ENCODE measurements at places on chromosomes 16 and 17.

DNA sequence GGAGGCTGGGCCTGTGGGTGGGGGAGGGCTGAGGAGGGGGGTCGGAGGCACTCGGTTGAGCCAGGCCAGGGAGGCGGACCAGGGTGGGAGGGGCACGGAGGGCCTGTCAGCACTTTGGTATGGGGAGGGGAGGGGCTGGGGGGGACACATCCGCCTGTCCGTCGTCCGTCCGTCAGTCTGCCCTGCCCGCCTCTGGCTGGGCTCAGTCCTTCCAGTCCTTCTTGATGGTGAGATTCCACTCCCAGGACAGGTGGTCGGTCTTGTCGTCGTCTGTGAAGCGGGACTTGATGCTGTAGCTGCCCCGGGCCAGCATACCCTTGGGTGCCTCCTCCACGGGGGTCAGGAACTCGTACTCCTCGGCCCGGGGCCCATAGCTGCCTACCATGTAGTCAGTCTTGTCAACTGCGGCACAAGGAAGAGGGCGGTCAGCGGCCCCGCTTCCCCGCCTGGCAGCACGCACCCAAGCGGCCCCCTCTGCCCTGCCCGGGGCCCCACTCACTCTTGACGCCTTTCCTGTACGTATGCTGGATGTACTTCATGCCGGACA, 2.4 kb downstream of the ARHGDIA start:
- DNase-seq, result no peak

DNA sequence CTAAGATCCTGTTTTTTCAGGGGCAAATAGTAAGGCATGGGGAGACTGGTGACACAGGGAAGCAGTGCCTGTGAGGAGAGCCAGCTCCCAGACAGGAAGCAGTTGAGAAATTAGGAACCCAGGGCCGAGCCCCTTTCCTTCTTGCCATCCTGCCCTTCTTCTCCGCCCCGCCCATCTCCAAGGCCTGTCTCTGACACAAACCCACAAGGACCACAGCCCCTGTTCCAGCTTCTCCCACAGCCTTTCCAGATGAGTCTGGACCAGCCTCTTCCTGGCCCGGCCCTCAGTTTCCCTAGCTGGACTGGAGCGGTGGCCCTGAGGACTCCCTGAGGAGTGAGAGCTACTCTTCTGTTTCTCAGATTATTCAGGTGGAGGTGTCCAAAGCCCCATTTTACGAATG, 9.9 kb downstream of the CCDC102A start:
- no peak for DNase-seq

DNA sequence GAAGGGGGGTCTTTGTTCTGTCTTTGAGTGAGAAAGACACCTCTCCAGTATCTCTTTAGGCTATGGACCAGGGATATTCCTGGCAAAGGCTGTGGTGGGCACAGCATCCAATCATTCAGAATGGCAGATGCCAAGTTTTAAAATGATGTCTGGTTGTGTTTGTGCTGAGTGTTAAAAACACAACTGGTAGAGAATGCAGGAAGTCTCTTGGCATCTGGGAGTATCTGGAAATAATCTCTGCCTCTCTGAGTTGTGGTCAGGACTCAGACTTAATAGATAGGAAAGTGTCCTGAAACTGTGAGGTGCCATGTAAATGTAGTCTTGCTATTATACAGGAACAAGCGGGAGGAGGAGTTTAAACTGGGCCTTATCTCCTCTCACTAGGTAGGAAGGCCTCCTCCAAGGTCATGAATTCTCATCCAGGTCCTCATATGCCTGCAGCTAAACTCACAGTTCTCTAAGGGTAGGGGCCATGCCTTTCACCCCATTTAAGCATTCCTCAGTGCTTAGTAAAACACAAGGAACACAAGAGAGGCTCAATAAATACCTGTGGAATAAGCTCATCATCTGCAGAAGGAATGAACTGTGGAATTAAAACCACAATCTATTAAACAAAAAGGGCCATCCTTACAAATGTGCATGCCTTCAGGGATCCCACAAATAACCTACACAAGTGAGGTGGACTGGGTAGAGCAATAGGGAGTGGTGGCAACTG, 317.6 kb downstream of the CBLN1 start:
- DNase-seq, result no peak

- DNase-seq, result no peak
These were observed 10.1 kb upstream of the MAP2K6 start for GRCh38 chr17:69404399-69404798.

DNA sequence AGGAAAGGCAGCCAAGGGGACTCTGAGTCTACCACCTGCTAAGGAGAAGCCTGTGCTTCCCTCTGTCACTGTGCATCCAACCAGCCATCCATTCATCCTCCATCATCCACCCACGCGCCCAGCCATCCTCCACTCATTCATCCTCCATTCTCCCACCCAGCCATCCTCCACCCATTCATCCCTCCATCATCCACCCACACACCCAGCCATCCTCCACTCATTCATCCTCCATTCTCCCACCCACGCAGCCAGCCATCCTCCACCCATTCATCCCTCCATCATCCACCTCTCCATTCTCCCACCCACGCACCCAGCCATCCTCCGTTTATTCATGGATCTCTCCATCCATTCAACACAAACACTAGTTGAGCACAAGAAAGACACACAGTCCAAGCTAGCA, 74.1 kb downstream of the COG7 start:
- no peak for DNase-seq

DNA sequence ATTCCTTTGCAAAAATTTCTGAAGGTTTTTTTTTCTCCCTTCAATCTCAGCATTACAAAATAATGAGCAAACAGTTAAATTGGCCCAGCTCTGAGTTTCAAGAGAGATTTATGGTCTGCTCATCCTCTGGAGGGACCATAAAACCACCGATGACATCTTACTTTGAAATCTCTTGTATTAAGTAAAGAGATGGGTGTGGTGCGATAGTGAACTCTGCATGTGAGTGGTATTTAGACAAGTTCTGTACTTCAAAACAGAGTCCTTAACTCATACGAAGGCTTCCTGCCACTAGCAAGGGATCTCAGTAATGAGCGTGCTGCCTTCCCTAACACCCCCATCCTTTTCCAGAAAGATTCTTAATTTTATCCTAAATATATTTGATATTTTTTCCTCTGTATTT, 2.1 kb downstream of the FAM20A start:
- DNase-seq, result no peak

- no peak for DNase-seq
These were observed 34.1 kb downstream of the TK2 start for GRCh38 chr16:66515596-66516508.

GRCh38 chr16:88536971-88537751, 33.0 kb upstream of the ZC3H18 start:
- DNase-seq, result no peak

- no peak for DNase-seq
These were observed 39.9 kb downstream of the DNAH17 start for GRCh38 chr17:78537217-78537860.

DNA sequence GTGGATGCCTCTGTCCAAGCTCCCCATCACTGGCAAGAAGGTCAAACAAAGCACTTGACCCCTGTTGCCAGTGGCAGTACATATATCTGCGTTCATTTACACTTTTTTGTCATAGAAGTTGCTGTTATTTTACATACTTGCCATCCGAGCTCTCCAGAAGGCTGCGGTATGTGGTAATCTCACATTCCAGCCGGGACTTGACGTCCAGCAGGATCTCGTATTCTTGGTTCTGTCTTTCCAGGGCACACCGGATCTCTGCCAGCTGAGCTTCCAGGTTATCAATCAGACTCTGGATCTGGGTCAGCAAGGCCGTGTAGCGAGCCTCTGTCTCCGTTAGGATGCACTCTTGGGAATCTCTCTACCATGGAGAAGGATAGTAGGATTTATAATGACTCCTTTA, 6.6 kb downstream of the KRT39 start:
- DNase-seq, result no peak

GRCh38 chr17:69757688-69758430, 317.2 kb upstream of the KCNJ16 start:
- no peak for DNase-seq

DNA sequence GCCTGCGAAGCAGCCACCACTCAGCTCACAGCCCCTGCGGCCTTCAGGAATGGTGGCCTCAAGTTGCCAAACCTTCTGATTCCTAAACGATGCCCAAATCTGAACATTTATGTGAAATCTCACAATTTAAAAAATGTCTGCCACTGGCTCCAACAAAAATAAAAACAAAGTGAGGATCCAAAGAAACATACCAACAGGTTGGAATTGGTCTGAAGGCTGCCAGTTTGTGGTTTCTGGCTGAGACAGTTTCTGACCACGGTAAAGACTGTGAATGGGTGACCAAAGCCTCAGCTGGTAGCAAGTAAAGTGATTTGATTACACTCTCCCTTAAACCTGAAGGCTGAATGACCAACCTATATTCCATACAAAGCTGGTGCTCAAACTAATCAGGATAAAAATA, 24.9 kb downstream of the LITAFD start:
- no peak for DNase-seq

DNA sequence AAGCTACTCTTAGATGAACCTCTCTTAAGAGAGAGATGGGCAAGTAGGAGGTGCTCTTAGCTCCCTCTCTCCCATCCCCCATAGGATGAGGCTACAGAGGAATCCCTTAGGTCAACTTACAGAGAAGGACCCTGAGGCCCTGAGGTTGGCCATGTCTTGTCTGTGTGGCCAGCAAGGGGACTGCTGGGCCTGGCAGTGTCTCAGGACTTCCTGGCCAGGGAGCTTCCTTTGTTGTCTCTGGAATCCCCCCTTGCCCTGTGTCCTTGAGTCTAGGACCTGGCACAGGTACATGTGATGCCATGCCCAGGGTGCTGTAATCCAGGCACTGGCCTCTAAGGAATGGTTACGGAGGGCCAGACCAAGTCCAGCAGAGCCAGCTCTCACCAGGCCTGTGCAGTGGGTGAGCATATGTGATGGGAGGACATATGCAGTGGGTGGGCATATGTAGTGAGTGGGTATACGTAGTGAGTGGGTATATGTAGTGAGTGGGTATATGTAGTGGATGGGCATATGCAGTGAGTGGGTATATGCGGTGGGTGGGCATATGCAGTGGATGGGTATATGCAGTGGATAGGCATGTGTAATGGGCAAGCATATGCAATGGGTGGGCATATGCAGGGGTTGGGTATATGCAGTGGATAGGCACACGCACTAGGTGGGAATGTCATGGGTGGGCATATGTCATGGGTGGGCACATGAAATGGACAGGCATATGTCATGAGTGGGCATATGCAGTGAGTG, 20.3 kb upstream of the PECAM1 start:
- DNase-seq, result no peak

- no peak for DNase-seq
These were observed 25.4 kb downstream of the YWHAE start for GRCh38 chr17:1374431-1375177.

- DNase-seq, result no peak
These were observed 161.5 kb downstream of the ZFHX3 start for GRCh38 chr16:72886346-72886974.

- no peak for DNase-seq
These were observed 4.1 kb downstream of the SMTNL2 start for GRCh38 chr17:4588391-4588790.

- no peak for DNase-seq
These were observed 2.3 kb downstream of the SLC5A11 start for GRCh38 chr16:24848065-24848464.

DNA sequence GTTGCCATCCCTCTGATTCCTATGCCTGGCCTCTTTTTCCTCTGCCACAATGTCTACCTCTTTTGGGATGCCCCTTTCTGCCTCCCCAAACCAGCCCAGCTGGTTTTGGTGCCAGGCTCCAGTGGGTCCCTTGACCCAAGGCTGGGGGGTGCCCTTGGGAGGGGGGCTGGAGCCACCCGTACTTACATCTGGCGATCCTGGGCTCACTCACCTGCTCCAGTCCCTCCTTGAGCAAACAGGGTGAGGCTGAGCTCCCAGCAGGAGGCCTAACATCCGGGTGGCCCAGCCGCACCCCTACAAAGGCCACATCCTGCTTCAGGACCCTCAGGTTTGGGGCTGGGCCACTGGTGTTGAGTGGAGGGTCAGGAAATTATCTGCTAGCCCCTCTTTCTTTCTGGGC, 1.2 kb downstream of the ERN2 start:
- DNase-seq, result no peak

GRCh38 chr16:78461496-78462287, 362.2 kb downstream of the WWOX start:
- DNase-seq, result no peak

DNA sequence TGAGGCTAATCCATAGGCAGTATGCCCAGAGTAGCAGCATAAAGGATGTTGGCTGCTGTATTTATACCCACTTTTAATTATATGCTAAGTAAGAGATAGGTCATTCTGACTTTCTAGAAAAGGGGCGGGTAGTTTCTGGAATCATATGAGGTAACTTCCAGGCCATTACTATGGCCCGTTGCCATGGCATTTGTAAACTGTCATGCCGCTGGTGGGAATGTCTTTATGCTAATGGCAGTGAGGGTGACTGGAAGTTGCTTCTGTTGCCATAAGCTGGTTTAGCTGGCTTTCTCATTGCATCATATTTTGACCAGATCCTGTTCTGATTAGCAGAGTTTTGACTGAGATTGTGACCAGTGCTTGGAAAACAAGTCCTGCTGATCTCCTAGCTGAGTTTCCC, 929.6 kb upstream of the CDH8 start:
- DNase-seq, result no peak

GRCh38 chr17:14616528-14616927, 315.6 kb downstream of the HS3ST3B1 start:
- no peak for DNase-seq

DNA sequence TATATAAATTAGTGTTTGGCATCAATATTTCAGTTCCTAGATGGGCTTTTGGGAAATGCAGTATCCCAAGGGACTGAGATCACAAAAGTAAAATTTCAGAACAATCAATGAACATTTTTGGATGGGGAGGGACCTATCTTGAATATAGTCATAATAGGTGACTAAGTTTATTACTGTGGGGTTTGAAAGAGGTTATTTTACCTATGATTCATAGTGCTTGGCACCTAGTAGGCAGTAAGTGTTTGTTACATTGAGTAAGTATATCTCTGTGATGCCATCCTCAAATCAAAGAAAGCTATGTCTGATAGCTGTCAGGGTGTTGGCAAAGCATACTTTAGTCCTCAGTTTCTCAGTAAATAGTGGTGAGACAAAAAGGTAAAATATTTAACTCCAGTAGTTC, 36.9 kb downstream of the ZNF207 start:
- DNase-seq, result no peak

GRCh38 chr17:11121341-11121985, 119.5 kb upstream of the SHISA6 start:
- no peak for DNase-seq

All from memory B cell (primary cell).